ENCODE measurements at places on chromosomes 2 and 18. TPM values are rescaled to one million over a fixed set of nuclear protein-coding genes. Genes with fewer than 3 reads are reported as not detected.

- DNase-seq: no peak
These were observed 31.0 kb downstream of the TGIF1 start for GRCh38 chr18:3480827-3481573.

DNA sequence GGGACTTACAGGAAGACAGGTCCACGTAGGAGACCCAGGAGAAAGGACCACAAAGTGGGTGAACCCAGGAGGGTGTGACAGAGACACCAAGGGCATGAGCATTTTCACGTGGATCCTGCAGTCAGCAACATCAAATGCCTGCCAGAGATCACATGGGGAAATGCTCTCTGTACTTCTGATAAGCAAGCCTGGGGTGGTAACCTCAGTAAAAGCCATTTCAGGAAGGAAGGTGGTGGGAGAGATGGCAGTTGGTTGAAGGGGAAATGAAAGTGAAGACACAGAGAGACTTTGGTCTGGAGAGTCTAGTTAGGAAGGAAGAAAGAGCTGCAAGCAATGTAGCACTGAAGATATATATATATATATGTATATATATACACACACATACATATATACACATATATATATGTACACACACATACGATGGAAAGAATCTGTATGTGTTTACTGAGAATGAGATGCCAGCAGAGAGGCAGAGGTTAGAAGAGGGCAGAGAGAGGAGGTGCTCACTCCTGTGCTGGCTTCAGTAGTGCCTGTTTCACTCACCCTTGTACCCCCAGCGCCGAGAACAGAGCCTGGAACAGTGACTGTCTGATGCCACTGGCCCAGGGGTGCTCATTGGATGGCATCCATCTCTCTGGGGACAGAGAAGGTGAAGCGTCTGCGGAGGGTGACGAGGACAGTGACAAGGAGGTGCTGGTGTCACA is 314.9 kb downstream of the AFF3 start:
- DNase-seq: no peak

DNA sequence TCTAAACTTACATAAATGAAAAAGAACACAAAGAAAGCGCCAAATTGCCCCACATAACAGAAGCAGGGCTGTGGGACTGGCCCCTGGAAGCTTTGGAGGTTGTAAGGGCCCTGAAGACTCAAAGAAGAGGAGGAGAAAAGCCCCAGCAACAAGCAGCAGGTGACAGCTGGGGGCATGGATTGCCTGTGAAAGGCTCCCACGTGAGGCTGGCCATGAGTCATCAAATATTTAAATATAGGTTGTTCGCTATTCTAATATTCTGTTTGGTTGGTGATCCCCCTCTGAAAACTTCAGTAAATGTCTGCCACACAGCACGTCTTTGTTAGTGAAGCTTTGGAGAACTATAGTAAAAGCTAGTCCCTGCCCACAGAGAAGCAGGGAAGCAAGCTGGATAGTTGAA is 132.4 kb downstream of the MREG start:
- DNase-seq: no peak

- no peak for DNase-seq
These were observed 945 bp downstream of the HAT1 start for GRCh38 chr2:171923206-171923605.

DNA sequence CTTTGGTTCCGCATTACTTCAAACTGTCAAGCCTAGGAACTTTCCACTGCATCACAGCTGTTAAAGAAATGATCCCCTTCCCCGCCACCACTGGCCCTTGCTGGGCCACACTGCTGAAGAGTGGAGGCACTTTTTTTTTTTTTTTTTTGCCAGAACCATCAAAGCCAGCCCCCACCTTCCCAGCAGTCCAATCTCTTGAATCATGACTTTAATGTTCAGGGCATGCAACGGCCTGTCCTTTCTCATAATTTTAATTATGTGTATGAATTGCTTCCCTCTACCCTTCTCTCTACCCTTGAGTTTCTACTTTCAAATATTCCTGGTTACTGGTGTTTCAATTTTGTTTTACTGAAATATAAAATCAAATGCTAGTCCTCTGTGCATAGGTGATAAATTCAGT is 102.1 kb upstream of the LMAN1 start:
- DNase-seq: no peak

GRCh38 chr2:81528852-81529480 is 1224.4 kb upstream of the LRRTM1 start:
- no peak for DNase-seq

GRCh38 chr18:72672364-72673184 is 128.4 kb upstream of the CBLN2 start:
- DNase-seq: no peak

DNA sequence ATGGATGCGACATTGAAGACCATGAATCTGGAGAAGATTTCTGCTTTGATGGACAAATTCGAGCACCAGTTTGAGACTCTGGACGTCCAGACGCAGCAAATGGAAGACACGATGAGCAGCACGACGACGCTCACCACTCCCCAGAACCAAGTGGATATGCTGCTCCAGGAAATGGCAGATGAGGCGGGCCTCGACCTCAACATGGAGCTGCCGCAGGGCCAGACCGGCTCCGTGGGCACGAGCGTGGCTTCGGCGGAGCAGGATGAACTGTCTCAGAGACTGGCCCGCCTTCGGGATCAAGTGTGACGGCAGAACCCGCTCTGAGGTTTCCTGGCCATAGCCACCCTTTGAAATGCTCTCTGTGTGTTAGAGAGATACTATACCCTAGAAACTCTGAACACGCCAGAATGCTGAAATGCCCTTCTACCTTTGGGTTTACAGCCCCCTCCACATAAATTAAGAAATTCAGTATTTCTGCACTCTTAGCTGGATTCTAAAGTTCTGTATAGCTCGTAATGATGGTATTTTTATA is 659 bp downstream of the CHMP1B start:
- no peak for DNase-seq

GRCh38 chr2:208977582-208977981 is 446.3 kb upstream of the MAP2 start:
- no peak for DNase-seq

- no peak for DNase-seq
These were observed 64.6 kb downstream of the NAB1 start for GRCh38 chr2:190713471-190713870.

GRCh38 chr18:57372444-57372843 is 20.1 kb downstream of the ST8SIA3 start:
- no peak for DNase-seq

DNA sequence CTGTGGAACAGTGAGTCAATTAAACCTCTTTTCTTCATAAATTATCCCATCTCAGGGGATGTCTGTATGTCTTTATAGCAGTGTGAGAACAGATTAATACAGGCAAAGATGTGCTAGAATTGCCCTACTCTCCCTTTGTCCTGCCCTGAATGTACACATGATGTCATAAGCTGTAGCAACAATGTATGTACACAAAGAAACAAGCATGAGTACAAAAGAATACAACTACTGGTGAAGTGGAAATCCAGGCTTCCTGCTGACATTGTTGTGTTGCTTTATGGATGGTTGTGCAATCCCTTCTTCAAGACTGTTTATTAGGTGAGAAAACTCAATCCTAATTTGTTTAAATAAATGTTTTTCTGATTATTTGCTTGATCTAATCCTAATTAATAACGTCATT is 446.6 kb downstream of the DSC3 start:
- no peak for DNase-seq

DNA sequence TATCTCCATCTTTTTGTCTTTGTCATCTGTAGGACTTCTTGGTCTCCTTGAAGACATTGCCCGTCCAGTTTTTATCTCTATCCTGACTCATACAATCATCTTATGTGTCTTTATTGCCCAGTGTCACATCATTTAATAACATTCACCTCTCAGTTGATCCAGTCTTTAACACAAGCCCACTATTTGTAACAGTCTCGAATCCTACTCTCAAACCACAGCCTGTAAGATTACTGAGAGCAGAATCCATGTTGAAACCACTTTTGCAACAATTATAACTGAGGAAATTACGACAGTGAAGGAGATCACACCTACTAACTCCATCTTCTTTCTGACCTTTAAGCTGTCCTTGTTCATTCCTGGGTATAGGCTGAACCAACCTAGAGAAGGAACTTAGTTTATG is 1206.0 kb upstream of the ZEB2 start:
- no peak for DNase-seq

- no peak for DNase-seq
These were observed 23.2 kb upstream of the CNTNAP5 start for GRCh38 chr2:124001696-124002430.

DNA sequence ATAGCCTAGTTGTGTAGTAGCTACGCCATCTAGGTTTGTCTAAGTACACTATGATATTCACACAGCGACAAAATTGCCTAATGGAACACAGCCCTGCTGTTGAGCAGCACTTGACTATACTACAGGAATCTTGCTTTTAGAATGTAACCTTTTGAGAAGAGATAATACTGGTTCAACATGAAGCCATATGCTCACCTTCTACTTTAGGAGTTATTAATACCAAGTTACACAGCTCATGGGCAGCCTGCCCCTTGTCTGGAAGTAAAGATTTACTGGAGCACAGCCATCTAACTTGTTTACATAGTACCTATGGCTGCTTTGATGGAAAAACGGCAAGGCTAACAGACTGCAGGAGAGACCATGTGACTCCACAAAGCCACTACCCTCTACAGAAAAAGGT is 174.8 kb downstream of the DYM start:
- no peak for DNase-seq

- no peak for DNase-seq
These were observed 601.1 kb downstream of the ARHGAP15 start for GRCh38 chr2:143730155-143730952.

GRCh38 chr2:236847538-236848263 is 238.0 kb upstream of the COPS8 start:
- no peak for DNase-seq

- no peak for DNase-seq
These were observed 28.9 kb downstream of the NYAP2 start for GRCh38 chr2:225428360-225428759.

DNA sequence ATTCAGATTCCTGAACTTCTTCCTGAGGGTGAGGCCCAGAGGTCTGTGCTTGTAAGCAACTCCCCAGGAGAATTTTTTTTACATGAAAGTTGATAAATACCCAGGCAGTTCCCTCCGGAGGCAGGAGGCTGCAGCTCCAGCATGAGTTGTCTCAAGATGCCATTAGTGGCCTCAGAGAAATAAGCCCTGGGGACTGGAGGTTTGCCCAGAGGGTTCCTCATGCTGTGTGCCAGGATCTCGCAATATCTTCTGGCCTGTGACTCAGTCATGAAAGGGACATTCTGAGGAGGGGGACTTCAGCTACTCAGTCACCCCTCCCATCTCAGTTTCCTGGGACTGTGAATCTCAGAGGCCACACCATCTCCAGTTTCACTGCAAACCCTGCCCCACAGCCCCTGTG is 49.9 kb downstream of the LYPD1 start:
- DNase-seq: no peak

GRCh38 chr2:69597843-69598610 is 45.5 kb downstream of the AAK1 start:
- DNase-seq: no peak

DNA sequence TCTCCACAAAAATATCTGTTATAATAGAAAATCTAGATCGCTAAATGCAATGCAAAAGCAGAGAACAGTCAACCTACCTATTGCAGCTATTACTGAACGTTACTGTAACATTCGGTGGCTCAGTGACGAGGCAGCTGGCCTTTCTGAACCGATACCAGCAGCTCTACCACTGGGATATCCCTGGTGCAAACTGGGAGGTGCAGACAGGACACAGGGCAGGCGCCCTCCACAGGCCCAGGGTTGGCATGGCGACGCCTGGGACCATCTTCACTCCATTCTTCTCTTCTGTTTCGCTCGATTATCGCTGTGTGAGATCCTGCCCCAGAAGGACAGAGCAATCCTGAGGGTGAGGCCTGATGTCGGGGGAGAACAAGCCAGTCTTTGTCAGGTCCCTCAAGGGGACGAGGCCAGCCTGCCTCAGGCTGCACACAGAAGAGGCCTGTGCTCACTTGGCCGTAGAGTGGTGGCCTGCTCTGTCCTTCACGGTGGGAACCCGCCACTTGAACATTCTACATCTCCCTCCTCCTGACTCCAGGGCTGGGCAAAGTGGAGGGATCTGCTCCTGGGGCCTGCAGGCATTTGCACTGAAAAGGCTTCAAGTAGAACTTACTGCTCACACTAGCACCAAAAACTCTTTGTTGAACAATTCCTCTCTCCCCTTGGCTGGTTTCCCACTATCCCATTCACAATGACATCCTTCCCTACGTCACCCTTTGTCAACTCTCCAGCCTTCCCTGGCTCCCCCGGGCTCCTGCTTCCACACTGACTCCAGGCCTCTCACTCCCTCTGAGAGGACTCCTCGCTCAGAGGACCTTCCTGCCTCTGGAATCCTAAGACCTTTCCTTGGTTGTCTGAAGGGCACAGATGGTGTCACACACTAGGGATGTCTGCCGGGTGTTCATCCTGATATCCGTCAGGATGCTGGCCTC is 49.7 kb downstream of the CYRIA start:
- no peak for DNase-seq

DNA sequence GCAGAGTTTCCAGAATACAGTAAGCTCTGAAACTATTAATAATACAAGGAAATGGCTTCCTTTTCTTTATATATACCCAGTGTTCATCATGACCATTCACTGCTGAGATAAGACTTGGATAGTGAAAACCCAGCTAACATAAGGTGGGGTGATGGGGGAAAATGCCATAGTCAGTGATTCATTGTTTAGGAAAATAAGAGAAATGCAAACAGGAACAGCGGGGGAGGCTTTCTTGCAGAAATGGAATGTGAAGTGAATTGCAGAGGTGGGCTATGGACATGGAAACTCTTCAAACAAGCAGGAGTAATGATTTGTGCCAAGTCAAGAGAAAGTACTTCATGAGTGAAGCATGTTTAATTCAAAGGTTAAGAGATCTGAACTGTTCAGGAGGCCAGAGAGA is 519.4 kb downstream of the TDRD15 start:
- DNase-seq: no peak

DNA sequence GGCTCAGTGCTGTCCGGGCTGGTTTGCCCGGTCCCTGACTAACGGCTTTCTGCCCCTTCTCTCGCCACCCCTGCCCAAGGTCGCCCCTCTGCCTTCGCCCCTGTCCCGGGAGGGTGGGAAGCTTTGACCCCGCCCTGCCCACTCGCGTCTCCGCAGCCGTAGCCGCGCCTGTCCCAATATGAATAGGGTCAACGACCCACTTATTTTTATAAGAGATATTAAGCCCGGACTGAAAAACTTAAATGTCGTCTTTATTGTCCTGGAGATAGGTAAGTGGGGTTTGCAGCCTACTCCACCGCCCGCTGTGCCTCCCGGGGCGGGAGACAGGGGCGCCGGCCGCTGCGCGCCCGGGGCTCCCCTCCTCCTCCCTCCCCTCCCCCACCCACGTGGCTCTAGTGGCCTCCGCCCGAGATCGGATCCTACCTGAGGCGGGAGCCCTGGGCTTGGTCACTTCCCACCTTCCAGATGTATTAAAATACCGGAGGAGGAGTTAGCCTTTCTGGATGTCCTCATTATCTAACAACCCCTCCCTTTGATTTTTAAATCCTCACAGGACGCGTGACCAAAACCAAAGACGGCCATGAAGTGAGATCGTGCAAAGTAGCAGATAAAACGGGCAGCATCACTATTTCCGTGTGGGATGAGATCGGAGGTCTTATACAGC is 633 bp downstream of the NABP1 start:
- no peak for DNase-seq

The ADAM23 gene
- 3.7 TPM for total RNA-seq

The SEPTIN10 gene
- 55.0 TPM for total RNA-seq

The EIF2B4 gene
- total RNA-seq: 40.6 TPM

The DDX18 gene
- total RNA-seq: 55.3 TPM

The IL1RN gene
- total RNA-seq: 114 TPM

The RNU2-63P gene
- total RNA-seq: not detected

The ZFP36L2 gene
- 93.9 TPM for total RNA-seq

The IL1RL2 gene
- total RNA-seq: 5.3 TPM

The NTSR2 gene
- total RNA-seq: not detected

The CRYGC gene
- total RNA-seq: not detected

The ACMSD gene
- total RNA-seq: not detected

The KCNG2 gene
- total RNA-seq: 2.4 TPM

The NEU4 gene
- total RNA-seq: 1.5 TPM

The PLCD4 gene
- 2.9 TPM for total RNA-seq

Data from omental fat pad (tissue), 4 donors.